NB4 (cell line): ENCODE measurements at places on chromosomes 16 and 17.

- no peak for DNase-seq
Observed at GRCh38 chr17:9324864-9325263, 250.8 kb downstream of the STX8 start.

DNA sequence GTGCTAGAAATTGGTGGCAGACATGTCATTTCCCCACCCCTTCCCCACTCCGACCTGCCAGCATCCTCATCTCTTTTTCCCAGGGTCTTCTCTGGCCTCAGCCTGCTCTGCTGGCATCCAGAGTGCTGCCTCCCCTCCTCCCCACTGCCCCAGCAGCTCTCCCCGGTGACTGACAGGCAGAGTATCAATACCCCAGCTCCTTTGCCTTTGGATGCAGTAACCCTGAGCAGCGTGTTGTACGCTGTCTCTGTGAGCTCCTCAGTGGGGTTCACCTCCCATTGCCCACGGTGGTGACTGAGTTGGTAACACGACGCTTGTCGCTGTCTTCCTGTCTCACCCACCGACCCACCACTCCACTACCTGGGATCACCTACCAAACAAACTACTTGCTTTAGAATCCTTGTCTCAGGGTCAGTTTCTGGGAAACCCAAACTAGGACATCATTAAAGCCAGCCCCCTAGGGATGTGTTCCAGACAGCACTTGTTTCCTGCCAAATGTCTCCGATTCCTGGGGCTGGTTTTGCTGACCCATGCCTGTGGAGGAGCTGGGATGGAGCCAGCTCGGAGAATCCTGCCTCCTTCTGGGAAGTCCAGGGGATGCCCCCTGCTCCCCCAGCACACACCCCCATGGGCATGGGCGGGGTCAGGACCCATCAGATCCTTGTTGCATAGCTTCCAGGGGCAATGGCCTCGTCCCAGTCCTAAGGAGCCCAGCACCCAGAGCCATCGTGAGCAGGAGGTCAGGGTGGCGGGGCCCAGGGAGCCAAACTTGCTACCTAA is 8.3 kb upstream of the SBK1 start:
- DNase-seq, result no peak

GRCh38 chr17:43014649-43015542 is 7.3 kb downstream of the VAT1 start:
- DNase-seq, result no peak

GRCh38 chr16:17271687-17272086 is 199.1 kb downstream of the XYLT1 start:
- DNase-seq, result no peak

GRCh38 chr16:55571191-55571897 is 4.9 kb downstream of the CAPNS2 start:
- no peak for DNase-seq

DNA sequence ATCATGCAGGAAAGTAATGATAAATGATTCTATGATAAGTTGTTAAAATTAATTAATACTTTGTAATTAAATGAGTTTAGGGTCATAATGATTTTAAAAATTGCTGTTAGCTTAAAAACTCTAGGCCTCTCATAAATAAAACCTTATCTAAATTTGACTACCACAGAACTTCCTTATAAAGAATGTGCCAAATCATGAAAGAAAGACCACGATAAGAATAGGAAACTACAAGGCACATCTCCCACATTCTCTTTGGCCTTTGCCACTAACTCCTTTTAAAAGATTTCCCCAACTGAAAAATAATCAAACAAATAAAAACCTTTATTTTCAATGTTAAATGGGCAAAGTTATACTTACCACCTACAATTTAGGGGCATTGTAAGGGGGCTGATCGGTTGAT is 164.6 kb upstream of the C17orf78 start:
- no peak for DNase-seq

- peak; percentile 51 for DNase-seq
Observed at GRCh38 chr17:66655861-66656260, 179.1 kb upstream of the CACNG5 start.

GRCh38 chr17:7950578-7950977 is 18.6 kb downstream of the CNTROB start:
- no peak for DNase-seq

DNA sequence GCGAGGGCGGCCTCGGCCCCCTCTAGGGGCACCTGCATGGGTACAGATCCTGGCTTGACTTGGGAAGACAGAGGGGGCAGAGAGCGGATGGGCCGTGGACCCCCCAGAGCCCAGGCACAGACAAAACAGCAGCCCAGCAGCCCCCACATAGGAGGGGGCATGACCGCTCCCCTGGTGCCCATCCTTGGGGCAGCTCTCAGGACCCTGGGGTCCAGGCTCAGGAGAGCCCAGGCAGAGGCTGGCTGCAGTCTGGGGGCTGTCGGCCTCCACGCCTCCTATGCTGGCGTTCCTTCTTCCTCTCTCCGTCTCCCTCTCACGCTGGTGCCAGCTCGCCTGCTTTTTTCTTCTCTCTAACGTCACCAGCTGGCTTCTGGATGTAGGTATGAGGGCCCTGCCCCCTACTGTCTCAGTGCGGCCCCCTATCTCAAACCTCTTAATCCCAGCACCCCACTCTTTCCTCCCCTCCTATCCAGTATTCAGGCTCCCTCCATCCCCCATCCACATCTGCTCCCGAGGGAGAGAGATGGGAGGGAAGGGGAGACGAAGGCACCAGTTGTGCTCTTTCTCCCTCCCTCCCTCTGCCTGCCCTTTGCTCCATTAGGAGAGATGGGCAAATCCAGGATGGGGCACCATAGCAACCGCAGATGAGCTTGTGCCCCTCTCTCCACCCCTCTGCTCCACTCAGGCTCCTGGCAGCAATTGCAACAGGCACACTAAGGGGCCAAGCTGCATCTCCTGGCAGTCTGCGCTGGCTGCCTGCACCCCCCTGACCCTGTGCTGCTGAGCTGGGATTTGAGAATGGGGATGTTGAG is at the start of gene GPR179:
Gene GPR179, minus strand, starts transcription at position 349 of the 812 bp plus-strand sequence. Its CDS starts 167 bp downstream, at position 182.
- DNase-seq, result no peak
